Central memory CD4-positive, alpha-beta T cell (primary cell): ENCODE measurements at places on chromosomes 6 and 20.
A peak's percentile ranks its signal among the peaks of the same experiment; 100 is the strongest.

- no peak for DNase-seq
Measured at GRCh38 chr20:52469128-52469527, 277.5 kb upstream of the ZFP64 start.

- DNase-seq = no peak
Measured at GRCh38 chr6:14763616-14764015, 482.3 kb upstream of the JARID2 start.

DNA sequence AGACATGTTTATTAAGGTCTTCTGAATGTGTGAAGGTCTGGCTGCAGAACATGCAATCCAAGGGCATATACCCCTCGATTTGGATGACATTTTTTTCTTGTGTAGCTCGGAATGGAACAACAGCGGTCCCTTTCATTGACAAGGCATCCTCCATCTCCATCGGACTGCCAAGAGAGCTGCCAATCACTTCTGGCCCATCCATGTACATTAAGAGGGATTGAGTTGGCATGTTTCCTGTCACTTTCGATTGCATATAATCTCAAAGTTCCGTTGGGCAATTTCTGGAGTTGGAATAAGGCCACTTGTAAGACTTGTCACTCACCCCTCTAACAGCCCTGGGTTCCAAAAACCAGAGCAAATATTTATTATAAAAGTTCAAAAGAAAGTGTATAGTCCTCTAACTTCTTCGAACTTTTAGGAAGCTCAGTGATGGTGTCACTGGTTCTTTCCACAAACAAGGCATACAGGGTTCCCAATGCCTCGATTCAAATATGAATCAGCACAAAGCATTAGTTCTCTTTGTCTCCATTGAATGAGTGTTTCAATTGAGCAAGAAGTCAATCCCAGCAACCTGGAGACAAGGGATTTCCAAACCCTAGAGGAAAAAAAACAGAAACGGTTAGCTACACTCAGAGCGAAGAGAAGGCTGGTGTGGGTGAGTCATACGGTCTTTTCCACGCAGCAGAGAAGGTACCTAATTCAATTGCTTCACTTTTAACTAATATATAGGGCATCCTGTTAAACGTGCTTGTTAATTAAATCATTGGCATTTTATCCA, 10.9 kb downstream of the ZNF217 start:
- peak; percentile 50 for DNase-seq

DNA sequence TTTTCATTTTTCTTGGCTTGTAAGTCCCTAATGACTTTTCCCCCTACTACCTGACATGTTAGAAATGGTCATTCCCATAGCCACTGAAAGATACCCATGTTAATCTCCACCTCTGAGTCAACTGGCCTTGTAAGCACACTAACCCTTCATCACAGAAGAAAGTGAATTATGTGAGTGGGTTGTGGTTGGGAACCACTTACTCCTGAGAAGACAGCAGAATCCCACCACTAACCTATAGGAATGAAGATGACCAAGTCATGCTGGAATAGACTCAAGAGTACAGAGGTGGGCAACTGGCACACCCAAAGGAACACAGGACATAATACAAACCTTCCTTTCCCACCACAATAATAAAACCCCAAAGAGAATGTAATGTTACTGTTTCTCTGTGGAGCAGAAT, 30.1 kb downstream of the RAMACL start:
- no peak for DNase-seq

DNA sequence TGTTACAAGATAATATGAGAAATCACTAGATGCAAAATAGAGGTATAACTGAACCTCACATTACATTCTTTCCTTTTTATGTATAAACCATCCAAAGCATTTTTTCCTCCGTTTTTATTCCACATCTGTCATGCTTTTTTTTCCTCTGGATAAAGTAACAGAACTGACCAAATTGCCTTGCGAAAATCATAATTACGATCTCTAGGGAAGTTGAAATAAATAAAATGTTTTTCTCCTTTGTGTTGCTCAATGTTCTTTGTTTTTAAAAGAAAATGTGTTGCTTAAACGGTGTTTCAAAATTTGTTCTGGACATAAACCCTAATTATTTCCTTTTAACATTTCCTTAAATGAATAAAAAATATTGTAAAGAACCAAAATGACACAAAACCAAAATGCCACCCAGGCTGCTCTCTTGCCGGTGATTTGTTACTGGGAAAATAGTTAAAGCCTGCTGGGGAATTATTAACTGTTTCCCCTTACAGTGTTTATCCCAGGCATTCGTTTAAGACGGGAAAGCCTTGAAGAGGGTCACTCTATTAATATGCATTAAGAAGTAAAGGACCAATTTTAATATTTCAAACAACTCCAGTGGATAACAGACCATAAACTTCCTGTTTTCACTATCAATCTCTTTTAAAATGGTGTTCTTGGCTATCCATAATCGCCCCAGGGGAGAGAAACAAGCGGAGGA, 1.7 kb upstream of the ADGRB3 start:
- DNase-seq = no peak

GRCh38 chr6:107304421-107305025, 154.8 kb downstream of the PDSS2 start:
- DNase-seq = no peak

- DNase-seq = no peak
Measured at GRCh38 chr6:128515550-128516513, 4.6 kb downstream of the PTPRK start.

DNA sequence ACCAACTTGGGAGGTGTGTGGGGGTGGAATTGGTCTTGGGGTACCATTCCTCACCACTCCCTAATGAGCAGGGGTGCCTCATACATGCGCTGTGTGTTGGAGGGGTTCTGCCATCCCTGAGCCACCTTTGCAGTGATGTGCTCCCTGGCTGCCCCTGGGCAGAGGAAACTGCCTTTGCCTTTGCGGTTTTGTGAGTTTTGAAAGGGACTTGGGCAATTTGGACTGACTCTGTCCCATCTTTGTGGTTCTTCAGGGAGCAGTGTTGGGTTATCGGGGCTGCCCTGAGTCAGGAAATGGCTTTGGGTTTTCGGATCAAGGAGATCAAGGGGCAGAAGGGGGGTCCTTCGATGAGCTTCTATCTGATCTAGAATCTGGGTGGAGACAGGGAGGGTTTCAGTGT, 3.9 kb upstream of the PHACTR3 start:
- DNase-seq = no peak

GRCh38 chr6:87494761-87495422, 22.1 kb downstream of the SLC35A1 start:
- DNase-seq = no peak

DNA sequence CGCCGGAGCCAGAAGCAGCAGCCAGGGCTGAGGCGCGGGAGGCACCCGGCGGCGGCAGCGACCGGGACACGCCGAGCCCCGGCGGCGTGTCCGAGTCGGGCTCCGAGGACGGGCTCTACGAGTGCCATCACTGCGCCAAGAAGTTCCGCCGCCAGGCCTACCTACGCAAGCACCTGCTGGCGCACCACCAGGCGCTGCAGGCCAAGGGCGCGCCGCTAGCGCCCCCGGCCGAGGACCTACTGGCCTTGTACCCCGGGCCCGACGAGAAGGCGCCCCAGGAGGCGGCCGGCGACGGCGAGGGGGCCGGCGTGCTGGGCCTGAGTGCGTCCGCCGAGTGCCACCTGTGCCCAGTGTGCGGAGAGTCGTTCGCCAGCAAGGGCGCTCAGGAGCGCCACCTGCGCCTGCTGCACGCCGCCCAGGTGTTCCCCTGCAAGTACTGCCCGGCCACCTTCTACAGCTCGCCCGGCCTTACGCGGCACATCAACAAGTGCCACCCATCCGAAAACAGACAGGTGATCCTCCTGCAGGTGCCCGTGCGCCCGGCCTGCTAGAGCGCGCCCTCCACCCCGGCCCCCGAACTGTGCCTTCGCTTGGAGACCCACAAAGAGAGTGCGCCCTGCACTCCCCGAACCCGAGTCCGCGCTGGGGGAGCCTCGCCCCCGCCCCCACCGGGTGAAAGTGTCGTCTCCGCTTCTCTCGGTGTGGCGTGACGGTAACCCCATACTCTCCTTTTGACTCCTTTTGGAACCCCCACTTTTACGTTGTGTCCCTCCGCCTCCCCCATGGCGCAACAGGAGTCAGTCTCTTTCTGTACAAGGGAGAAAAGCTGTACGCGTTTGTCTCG, 1.6 kb downstream of the INSM1 start:
- DNase-seq = no peak

DNA sequence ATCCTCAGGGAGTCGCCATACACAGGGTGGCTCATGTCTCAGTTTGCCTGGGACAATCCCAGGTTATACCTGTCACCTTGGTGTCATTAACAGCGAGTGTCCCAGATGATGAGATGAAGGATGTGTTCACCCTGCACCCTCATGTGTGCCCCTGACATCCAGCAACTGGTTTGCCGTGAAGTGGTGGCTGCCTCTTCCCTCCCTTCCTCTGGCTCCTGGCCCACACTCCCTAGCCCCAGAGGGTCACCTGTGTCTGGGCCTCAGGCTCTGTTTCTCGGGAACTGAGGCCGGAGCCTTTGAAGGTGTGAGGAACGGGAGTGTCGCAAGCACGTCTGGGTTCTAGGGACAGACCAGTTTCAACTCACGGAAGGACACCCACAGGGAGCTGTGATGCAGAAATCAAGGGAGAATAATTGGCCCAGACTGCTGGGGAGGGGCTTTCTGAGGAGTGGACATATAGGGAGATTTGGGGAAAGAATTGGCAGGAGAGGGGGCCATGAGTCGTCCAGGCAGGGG, 35.8 kb upstream of the PHACTR3 start:
- DNase-seq = no peak

- peak; percentile 22 for DNase-seq
Measured at GRCh38 chr20:51318058-51318949, 224.2 kb downstream of the NFATC2 start.

DNA sequence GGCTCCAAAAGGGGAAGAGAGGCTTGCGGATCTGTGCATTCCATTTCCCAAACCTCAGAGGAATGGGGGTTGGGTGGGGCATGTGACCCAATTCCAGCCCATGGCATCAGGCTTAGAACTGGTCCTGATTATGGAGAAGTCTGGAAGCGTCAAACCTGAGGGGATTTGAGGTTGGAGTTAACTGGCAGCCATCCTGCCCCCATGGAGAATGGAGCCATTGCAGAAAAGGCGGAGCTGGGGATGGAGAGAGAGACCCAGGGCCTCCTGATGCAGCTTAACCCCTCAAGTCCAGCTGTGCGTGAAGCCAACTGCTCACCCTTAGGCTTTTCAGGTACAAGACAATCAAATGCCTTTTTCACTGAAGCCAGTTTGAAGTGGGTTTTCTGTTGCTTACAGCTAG, 9.9 kb upstream of the SDCBP2 start:
- DNase-seq = no peak

DNA sequence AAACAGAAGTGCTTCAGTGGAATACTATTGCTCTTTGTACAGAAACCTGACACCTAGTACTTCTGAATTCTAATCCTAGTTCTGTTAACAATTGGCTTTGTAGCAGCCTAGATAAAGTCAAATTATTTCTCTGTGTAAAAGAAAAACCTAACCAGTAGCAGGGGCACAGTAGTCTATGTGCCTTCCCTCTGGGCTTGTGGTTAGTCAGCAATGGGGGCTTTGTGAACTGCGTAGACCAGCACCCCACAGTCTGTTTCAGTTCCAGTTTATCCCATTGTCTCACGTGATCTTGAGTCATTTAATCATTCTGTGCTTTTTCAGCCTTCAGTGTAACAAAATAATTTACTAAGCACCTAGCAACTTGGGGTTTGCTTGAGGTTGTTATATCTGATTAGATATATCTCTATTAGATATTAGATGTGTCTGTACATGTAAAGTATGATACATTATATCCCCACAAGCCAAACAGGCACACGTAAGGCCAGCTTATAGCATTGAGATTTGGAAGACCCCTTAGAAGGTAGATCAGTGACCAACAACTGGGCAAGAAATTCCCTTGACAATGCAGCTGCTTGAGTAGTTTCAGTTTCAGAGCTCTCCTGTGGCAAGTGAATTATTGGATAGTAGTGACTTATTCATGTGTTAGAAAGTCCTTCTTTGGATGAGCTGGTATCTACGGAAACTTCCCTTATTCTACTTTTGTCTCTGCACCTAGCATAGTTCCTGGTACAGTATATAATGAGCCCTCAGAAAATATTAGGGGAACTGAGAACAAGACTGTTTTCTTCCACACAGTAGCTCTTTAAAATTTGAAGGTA, 27.9 kb upstream of the CCR6 start:
- no peak for DNase-seq

- DNase-seq = no peak
Measured at GRCh38 chr6:155126727-155127439, 131.8 kb downstream of the TIAM2 start.

DNA sequence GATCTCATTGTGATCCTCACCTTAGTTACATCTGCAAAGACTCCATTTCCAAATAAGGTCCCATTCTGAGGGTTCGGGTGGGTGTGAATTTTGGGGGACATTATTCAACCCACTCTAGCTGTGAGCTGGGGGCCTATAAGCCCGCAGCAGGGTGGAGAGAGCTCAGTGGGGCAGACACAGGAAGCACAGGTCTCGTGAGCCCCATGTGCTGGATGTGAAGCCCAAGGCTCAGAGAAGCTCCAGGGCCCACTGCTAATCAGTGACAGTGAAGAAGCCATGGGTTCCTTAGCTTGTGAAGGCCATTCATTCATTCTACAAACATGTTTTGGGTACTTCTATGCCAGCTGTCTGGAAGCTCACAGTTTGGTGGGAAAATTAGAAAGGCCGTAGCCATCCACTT, 47.5 kb downstream of the CHMP4B start:
- DNase-seq = no peak

GRCh38 chr6:36383606-36384005, 3.9 kb downstream of the ETV7 start:
- no peak for DNase-seq

DNA sequence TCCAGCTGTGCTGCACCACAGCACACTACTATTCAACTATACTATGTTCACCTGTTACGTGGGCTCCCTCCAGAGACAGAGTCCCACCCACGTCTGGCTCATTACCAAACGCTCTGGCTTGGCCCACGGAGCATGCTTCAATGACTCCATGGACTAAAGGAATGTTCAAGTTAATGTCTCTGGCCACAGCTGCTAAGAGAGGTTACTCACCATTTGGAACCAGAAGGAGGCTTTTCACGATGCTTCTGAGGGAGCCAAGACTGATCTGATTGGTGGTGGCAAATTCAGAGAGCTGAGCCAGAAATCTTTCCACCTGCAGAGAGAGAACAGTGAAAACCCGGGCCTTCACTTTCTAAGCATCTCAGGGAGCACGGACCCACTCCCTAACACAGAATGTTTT, 15.6 kb downstream of the COMMD7 start:
- DNase-seq = no peak

DNA sequence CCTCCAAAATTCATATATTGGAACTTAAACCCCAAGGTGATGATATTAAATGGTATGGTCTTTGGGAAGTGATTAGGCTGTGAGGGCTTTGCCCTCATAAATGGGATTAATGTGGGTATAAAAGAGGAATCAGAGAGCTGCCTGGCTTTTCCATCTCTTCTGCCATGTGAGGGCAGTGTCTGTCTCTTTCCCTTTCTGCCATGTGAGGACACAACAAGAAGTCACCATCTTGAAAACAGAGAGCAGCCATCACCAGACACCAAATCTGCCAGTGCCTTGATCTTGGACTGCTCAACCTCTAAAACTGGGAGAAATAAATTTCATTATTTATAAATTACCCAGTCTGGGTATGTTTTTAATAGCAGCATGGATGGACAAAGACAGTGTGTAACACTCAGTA, 263.0 kb downstream of the PAX1 start:
- DNase-seq = no peak

- DNase-seq = peak; percentile 58
Measured at GRCh38 chr20:62791301-62792181, 4.7 kb upstream of the MRGBP start.
